ENCODE measurements at places on chromosomes 1 and 21.

- no peak for DNase-seq
These were observed 69.2 kb upstream of the ARTN start for GRCh38 chr1:43864111-43865045.

DNA sequence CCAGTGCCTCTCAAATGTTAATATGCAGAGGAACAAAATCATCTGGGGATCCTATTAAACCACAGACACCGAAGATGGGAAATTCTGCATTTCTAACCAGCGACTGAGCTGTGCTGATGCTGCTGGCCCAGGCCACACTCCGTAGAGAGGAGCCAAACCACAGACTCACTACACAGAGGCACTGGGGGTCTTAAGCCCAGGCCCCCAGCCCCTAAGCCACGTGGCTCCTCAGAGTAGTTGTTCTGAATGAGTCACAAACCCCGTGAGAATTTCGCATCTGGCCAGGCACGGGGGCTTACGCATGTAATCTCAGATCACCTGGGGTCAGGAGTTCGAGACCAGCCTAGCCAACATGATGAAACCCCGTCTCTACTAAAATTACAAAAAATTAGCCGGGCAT lies 2.8 kb upstream of the CELA2A start:
- no peak for DNase-seq

DNA sequence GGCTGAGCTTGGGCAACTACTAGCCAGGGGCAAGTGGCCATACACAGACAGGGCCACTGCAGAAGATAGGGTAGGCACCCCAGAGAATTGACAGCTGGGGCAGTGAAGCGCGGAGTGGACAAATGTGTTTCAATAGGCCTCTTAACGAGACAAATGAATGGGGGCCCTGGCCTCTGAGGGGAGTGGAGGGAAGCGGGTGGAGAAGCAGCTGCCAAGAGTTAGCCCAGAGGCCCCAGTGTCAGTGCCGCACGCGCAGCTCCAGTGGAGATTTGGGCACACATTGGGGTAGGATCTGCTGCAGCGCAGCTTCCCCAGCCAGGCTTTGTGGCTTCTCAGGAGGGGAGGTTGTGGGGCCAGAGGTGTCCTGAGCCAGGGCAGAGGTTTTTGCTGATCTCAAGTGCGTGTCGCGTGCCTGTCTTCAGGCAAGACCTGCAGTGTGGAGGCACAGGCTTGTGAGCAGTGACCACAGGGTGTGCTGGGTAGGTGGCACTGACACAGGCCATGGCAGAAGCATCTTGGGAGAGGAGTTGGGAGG lies 16.9 kb downstream of the PTPRF start:
- no peak for DNase-seq

DNA sequence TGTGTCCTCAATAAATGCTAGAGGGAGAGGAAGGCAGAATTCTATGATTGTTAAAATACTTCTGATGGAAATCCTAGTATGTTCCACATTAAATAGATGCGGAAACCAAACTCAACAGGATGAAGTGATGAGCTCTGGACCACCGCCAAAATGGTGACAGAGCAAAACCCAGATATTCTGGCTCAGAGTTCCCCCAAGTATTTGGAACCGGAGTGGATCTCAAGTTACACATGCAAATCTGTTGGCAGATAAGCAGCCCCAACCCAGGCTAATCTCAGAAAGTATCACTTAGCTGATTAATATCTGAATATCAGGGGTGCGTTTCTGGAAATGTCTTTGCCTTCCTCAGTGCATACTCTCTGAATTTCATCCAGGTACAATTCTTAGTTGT lies 17.4 kb upstream of the GRHL3 start:
- DNase-seq = no peak

DNA sequence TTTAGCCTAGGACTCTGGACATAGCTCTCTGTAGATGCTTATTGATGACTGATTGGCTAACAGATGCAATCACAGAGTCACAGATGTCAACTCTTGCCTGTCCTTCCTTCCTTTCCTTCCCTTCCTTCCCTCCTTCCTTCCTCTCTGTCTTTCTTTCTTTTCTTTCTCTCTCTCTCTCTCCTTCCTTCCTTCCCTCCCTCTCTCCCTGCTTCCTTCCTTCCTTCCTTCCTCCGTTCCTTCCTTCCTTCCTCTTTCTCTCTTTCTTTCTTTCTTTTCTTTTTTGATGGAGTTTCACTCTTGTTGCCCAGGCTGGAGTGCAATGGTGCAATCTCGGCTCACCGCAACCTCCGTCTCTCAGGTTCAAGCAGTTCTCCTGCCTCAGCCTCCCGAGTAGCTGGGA lies 106.1 kb downstream of the KIF26B start:
- DNase-seq = no peak

- no peak for DNase-seq
These were observed at the start of gene LEFTY2 for GRCh38 chr1:225941187-225941941. Gene LEFTY2 (minus strand): TSS chr1:225941220. CDS start chr1:225941140, 80 bp downstream.

GRCh38 chr1:214840356-214840755 lies 237.4 kb downstream of the CENPF start:
- DNase-seq = no peak

DNA sequence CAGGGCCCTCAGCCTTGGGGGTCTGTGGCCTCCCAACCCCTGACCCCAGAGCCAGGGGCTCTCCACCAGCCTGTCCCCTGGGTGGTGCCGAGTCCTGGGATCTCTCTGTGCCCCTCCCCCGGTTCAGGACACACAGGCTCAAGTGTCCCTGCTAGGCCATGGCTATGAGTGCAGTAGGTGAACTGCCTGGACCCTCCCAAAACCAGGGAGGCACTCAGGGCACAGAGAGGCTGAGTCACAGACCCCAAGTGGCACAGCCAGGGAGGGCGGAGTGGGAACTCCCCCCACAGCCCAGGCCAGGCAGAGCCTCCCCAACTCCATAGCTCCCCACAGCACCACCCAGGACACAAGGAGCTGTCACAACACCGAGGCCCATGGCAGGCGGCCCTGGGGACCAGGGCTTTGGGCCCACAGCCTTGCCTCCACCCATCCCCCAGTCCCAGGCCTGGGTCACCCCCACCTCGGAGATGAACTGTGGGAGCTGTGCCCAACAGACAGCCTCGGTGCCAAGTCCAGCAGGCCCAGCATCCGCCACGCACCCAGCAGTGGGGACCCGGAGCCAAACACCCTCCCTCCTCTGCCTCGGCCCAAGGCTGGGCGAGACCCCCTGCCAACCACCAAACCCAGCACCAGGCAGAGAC lies 3.2 kb downstream of the DVL1 start:
- no peak for DNase-seq

GRCh38 chr21:42316891-42317290 lies 1.7 kb upstream of the TFF3 start:
- no peak for DNase-seq

- no peak for DNase-seq
These were observed 14.1 kb upstream of the A3GALT2 start for GRCh38 chr1:33335020-33335419.

- no peak for DNase-seq
These were observed 5.8 kb upstream of the CLDN19 start for GRCh38 chr1:42745851-42746250.

- DNase-seq = no peak
These were observed 180.6 kb downstream of the COL24A1 start for GRCh38 chr1:85975912-85976371.

- no peak for DNase-seq
These were observed 65.3 kb downstream of the LAMC2 start for GRCh38 chr1:183251101-183251958.

DNA sequence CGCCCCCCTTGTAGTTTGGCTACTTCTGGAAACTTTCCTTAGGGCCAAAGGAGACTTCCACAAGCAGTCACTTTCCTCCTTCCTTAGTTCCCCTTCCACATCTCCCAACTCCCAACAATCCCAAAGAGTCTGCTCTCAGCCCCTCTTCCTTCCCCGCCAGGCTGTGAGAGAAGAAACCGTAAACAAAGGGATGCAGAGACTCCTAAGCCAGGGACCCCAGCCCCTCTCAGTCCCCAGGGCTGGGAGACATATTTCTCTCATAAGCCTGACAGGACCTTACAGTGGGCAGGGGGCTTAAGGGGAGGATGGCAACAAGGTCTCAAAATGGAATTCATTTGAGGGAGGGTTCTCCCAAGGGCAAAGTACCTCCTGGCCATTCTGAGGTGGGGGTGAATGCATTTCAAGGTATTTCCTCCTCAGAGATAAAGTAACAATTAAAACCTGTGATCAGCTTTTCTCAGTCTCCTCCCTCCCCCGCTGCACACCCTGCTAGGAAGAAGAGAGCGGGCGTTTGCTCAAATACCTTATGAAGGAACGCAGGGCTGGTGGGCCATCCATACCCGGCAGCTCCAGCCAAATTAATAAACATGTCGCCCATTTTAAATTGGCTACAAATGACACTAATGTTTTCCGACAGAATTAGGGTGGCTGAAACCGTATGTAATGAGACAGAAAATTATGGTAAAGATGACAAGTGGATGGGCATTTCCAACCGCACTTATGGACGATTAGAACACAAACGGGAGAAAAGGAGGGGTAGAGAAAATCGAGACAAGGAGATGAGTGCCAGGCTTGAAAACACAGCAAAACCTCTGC lies 4.0 kb downstream of the BARHL2 start:
- no peak for DNase-seq

- DNase-seq = no peak
These were observed at the start of gene USH2A for GRCh38 chr1:216422821-216423520. Gene USH2A (minus strand): TSS chr1:216423448. CDS start chr1:216422336, 1,112 bp downstream.

DNA sequence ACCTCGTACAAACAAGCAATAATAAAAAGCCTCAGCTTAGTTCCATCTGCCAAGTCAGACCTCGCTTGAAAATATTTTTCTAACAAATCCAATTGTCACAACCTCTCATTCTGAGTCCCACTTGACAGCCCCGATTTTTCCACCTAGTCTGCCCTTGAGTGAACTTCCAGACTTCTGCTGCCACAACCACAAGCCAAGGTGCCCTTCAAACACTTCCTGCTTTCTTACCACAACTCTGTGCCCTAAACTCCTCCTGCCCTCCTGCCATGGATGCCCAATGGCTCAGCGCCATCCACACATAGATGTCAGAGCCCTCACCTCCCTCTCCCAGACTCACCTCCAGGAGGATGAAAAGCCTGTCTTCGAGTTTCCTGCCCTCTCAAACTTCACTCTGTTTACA lies 3.9 kb downstream of the TMPRSS2 start:
- DNase-seq = no peak

DNA sequence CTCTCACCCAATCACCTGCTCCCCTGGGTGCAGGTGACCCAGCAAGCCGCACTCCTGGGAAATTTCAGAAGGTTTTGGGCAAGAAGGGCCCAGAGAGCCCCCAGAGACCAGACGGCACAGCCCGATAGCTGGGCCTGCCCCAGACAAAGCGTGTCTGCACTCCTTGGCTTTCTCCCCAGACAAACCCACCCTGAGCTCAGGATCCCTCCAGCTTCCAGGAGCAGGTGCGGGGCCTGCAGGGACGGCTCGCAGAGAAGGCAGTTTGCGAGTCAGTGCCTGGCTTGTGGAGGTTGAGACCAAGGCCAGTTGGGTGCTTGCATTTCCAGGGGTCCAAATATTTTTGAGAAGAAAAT lies 6.7 kb downstream of the PDE9A start:
- no peak for DNase-seq

- no peak for DNase-seq
These were observed 534.1 kb downstream of the KCNT2 start for GRCh38 chr1:196074182-196074581.

GRCh38 chr1:152501704-152502103 lies 8.9 kb upstream of the LCE5A start:
- DNase-seq = no peak

DNA sequence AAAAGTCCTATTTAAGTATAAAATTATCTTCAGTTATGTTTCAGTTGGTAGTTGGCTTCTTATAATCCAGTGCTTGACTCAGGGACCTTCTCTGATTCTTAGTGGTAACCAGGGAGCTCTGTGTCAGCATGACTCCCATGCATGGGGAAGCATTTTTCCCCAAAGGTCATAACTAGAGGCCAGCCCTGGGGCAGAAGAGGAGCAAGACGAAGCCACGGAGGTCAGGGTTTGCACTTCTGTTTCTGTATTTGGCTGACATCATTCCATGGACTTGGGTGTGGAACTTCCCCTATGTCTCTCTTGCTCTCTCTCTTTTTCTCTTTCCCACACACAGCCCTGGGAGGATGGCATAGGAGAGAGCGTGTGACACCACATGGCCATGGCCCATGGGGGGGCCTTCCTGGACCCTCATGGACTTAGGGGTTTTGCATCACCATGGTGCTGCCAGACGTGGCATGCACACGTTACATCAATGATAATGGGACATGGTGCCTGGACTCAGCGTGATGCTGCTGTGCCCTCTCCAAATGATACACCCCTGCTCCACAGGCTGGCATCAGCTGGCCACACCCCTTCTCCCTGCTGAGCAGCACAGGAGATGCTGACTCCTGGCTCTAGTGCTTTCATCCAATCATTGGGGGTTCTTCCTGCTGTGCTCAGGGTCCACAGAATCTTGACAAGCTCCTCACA lies 260.5 kb downstream of the KCNJ6 start:
- DNase-seq = no peak

GRCh38 chr1:201325678-201326060 lies 42.4 kb downstream of the PKP1 start:
- no peak for DNase-seq

GRCh38 chr1:156794506-156795373 lies 21.9 kb downstream of the SH2D2A start:
- DNase-seq = no peak

GRCh38 chr1:156177919-156178654 lies 15.8 kb upstream of the SLC25A44 start:
- DNase-seq = no peak

GRCh38 chr1:231337043-231337471 lies 595 bp downstream of the EXOC8 start:
- DNase-seq = peak; percentile 41

DNA sequence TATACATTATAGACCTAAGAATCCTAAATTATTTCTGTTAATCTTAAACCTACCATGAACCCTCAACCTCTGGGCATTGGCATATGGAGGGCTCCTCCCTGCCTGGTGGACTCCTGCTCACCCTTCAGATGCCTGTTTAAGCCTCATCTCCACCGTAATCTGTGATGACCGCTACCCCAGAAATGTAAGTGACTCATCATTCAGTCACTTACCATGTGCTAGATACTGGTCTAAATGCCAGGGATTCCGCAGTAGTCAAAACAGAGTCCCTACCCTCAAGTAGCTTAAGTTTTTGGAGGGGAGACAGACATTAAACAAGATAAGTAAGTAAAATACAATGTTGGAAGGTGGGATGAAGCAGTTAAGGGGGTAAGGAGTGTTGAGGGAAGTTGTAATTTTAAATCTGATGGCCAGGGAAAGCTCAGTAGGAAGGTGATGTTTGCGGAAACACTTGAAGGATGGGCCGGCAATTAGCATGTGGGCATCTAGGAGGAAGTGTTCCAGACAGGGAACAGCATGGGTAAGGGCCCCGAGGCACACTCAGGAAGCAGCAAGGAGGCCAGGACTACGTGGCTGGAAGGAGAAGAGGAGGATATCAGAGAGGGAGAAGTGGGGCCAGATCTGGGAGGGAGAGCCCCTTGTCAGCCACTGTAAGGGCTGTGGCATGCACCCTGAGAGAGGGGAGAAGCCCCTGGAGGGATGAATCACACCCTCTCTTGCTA lies 141.7 kb upstream of the HOOK1 start:
- no peak for DNase-seq

GRCh38 chr1:203187304-203187685 lies 791 bp upstream of the CHI3L1 start:
- DNase-seq = no peak

- DNase-seq = no peak
These were observed 414 bp downstream of the GPR153 start for GRCh38 chr1:6260433-6260934.
